Stimulated activated CD4-positive, alpha-beta T cell treated with anti-CD3 and anti-CD28 coated beads, Interleukin-12 subunit alpha, Interleukin-12 subunit beta, amount 100 ng/mL, for 48 hours (primary cell): ENCODE measurements at places on chromosomes 3 and 15.

GRCh38 chr3:160678292-160678842 is 1.4 kb downstream of the ARL14 start:
- DNase-seq, result no peak

- DNase-seq, result no peak
Measured at GRCh38 chr3:107981471-107982111, 109.2 kb downstream of the CD47 start.

DNA sequence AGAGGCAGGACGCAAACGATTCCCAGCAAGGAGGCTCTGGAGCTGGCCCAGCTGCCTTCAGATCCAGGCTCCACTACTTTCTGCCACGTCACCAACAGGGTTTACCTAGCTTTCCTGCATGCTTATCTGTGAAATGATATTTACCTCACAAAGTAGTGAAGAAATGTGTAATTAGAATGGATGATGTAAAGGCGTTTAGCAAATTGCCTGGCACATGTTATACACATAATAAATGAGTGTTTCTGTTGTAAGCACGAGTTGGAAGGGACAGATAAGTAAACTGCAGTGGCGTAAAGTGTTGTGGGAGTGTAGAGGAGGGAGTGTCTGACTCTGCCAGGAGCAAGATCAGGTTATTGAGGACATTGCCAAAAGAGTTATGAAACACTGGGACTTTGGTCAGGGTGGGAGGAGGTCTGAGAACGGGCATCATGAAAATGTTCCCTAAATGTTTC is 3.5 kb upstream of the CHAC1 start:
- DNase-seq, result no peak

DNA sequence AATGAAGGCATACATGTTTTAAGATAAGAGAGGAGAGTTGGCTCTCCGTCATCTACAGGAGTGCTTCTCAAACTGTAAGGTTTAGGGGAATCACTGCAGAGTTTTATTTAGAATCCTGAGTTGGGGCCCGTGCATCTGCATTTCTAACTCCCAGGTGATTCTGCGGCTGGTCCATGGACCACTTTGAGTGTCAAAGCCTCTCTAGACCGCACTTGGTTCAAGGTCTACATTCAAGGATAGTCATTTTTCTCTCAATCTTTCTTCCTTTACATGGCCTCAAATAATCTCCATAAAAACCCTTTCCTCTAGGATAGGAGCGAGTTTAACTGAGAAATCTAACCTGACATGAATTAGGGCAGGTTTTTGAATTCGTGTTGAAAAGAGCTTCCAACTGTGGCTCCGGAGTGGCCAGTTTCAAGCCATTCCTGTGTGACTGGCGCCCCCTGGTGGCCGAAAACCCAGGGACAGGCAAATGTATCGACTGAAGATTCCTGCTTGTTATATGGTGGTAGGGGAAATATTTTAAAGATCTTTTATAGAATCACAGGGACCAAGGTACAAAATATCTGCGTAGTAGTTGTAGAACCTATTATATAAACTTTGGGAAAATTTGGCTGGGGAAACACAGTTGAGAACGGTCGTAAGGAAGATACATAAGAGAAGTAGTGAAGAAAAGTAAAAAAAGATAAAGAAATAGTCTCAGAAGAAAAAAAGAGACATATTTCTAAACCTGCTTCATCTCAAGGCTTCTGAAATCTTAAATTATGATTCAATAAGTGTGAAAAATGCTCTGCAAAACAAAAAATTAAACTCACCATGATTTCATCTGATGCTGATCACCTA is 11.9 kb downstream of the GABRR3 start:
- peak; percentile 84 for DNase-seq

DNA sequence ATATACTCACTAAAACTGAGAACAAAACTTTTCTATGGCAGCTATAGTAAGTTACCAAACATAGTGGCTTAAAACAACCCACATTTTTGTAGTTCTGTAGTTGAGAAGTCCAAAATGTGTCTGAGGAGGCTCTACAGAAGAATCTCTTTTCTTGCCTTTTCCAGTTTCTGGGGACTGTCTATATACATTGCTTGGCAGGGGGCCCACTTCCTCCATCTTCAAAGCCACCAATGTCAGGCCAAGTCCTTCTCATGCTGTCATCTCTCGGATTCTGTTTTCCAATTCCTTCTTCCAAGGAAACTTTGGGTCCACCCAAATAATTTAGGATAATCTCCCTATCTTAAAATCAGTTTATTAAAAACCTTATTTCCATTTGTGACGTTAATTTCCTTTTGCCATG is 92.7 kb downstream of the DLG1 start:
- DNase-seq, result no peak

DNA sequence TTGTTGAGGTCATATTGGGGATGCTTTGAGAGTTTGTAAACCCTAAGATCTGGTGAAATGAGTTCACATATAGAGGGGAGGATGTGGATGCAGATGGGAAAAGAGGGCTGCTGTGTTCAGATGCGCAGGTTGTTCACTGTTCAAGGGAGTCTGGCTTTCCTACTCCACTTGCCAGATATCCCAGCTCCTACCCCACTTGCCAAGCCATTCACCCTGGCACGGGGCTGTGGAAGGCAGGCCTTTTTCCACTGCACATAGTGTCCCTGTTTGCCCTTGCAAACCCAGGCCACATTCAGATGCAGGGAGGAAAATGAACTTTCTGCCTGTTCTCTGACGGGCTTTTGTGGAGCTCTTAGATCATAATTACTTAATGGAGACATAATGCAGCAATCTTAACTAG is 29.0 kb downstream of the CRABP1 start:
- no peak for DNase-seq

DNA sequence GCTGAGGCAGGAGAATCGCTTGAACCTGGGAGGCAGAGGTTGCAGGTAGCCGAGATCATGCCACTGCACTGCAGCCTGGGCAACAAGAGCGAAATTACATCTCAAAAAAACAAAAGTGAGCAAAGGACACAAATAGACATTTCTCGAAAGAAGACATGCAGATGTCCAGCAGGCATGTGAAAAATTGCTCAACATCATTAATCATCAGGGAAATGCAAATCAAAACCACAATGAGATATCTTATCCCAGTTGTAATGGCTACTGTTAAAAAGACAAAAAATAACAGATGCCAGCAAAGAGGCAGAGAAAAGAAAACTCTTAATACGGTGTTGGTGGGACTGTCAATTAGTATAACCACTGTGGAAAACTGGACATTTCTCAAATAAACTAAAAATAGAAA is 20.9 kb downstream of the ASB7 start:
- no peak for DNase-seq

GRCh38 chr15:71288348-71288955 is 173.2 kb downstream of the THSD4 start:
- no peak for DNase-seq

DNA sequence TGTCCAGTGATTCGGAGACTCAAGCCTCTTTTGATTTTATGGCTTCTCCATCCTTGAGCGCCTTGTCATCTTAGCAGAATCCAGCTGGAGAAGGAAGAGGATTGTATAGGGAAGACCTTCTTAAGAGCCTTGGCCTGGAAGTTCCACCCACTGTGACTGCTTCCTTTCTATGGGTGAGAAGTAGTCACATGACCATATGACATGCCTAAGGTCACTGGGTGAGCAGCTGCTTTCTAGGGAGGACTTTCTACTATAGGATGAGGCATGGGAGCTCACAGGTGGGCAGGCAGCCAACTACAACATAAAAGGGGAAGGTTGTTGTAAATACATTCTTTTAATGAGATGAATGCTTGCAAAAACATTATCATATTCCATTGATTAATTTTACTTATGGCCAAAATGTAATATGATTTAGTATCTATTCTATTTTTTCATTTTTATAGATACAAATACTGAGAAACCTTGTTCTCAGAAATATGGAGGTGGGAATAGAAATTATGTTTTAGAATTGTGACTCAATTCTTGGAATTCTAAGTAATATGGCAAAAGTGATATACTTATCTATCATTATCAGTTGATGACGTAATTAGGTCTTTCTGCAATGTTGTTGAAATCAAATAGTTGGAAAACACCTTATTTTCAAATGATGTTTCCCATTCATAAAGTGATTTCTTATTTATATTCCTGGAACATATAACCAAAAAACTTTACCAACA is 53.6 kb upstream of the MINAR1 start:
- DNase-seq, result no peak

DNA sequence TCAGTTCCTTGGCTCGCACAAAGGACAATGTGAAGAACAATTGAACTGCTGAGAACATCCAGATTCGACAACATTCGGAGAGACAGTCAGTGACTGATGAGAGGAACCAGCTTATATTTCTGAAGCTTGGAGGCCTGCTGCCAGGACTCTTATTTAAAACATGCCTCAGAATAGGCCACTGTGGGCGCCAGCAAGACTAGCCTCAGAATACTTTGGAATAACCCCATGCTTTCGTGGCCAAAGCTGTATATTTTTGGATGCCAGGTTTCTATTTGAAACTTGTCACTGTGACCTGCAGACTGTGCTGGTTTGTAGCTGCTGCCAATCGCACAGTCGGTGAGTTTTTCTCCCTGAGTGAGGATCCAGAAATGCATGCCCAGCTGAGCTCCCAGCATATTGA is 129.9 kb upstream of the UBE3A start:
- no peak for DNase-seq

DNA sequence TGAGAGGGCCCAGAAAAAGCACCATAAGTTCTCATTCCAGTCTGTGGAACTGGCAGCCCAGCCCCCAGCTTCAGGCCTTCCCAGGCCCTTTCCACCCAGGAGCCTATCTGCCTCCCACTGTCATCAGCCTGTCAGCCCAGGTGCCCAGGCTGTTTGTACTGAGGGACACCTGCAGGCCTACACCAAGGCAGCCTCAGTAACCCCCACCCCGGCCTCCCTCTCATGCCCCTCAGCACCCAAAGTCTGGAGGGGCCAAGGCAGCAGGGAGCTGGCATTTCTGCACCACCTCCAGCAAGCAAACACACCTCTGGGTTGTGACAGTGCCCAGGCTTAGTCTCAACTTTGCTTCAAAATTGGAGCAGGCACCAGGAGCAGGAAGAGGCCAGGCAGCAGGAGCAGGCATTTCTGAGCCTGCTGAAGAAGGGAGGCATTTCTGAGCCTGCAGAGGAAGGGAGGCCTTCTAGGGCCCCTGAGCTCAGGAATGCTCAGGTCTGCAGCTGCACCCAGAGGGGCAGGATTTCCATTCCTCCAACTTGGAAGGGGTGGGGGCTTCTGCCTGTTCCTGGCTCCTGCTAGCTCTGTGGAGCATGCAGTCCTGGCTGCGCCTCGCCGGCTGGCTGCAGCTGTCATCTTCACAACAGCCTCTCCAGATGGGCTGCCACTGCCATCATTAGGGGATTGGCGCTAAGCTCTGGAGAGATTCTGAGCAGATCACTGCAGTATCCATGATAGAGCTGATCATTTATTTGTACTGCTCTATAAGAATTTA is 396.1 kb downstream of the UNC13C start:
- no peak for DNase-seq

DNA sequence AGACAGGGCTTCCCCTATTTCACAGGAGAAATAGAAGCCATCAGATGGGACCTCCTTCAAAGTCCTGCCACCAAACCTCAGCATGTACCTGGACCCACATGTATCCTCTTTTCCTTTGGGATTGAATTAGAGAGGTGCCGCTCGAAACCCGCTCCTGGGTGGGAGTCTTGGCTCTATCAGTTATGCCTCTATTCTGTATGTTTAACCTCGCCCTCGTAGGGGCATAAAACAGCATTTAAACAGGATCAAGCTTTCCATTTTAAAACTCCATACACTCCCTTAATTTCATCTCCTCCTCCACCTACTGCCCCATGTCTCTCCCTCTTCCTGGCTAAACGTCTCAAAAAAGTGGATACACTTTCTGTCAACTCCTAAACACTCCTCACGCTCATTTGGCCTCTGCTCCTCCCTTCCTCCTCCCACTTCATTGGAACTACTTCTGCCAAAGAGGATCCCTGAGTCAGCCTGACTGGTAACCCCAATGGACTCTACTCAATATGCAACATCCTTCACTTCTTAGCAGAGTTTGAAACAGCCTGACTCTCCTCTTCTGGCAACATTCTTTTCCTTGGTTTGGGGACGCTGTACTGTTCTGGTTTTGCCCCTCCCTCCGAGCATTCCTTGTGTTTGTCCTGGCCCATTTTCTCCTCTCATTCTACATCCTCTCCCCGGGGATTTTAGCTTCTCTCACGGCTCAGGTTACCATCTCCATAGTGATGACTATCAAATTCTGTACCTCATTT is 23.0 kb upstream of the MUC20 start:
- DNase-seq, result no peak
